ENCODE measurements at places on chromosomes 11 and 22.

- no peak for DNase-seq
These were observed 164.9 kb downstream of the MIAT start for GRCh38 chr22:26822313-26822712.

DNA sequence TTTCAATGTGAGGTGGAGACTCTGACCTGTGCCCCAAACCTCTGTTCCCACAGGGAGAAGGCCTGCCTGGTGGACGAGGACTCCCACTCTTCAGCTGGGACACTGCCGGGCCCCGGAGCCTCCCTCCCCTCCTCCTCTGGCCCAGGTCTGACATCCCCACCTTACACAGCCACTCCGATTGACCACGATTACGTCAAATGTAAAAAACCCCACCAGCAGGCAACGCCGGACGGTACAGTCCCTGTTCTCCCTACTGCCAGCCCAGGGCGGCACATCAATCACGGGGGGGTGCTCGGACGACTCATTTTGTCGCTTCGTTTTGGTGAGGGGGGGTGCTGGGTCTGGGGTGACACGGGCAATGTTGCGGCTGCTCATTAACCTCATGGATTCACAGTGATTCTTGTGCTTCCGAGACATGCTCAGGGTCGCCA, 83.3 kb upstream of the SUSD2 start:
- DNase-seq: no peak

- DNase-seq: no peak
These were observed 19.1 kb upstream of the PVALB start for GRCh38 chr22:36835903-36836302.

GRCh38 chr11:114256176-114256966, 39.8 kb upstream of the NNMT start:
- no peak for DNase-seq

- no peak for DNase-seq
These were observed 27.3 kb upstream of the PACSIN2 start for GRCh38 chr22:43042101-43042780.

- DNase-seq: no peak
These were observed 510 bp downstream of the PPME1 start for GRCh38 chr11:74171630-74171968.

GRCh38 chr22:33302049-33302545, 243.9 kb upstream of the SYN3 start:
- DNase-seq: peak; percentile 17

GRCh38 chr11:7367803-7368202, 116.1 kb downstream of the SYT9 start:
- no peak for DNase-seq

DNA sequence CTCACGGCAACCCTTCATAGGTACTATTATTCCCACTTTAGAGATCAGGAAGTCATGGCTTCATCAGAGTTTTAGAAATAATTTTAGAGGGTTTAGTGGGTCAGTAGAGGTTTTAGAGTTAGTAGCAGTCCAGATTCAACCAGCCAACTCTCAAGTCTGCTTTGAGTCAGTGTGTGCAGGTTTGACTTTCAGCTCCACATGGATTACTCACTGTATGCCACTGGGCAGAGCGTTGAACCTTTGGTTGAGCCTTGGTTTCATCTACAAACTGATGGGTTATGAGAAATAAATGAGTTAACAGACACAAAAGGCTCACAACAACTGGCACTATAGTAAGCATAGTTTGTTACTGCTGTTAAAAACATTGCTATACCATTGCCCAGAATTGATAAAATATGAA, 19.0 kb upstream of the TP53AIP1 start:
- no peak for DNase-seq

DNA sequence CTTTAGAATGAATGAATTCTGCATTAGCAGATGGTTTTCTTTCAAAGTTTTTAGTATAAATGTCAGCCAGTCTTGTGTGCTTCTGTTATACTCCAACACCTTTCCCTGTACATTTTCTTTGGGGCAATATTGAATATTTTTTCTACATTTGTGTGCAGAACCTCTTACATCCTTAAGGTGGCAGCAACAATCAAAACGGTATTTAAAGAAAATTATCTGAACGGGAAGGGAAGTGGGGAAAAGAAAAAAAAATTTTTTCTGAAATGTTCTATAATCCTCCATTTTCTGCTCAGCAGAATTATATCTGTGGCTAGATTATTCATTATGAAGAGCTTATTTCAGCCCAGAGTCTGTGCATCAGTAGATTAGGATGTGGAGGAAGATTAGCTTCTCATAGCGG, 347.3 kb upstream of the RAG2 start:
- no peak for DNase-seq

- no peak for DNase-seq
These were observed 93.7 kb downstream of the MICAL3 start for GRCh38 chr22:17930455-17931313.

GRCh38 chr11:96215826-96216225, 127.2 kb downstream of the MAML2 start:
- DNase-seq: no peak

DNA sequence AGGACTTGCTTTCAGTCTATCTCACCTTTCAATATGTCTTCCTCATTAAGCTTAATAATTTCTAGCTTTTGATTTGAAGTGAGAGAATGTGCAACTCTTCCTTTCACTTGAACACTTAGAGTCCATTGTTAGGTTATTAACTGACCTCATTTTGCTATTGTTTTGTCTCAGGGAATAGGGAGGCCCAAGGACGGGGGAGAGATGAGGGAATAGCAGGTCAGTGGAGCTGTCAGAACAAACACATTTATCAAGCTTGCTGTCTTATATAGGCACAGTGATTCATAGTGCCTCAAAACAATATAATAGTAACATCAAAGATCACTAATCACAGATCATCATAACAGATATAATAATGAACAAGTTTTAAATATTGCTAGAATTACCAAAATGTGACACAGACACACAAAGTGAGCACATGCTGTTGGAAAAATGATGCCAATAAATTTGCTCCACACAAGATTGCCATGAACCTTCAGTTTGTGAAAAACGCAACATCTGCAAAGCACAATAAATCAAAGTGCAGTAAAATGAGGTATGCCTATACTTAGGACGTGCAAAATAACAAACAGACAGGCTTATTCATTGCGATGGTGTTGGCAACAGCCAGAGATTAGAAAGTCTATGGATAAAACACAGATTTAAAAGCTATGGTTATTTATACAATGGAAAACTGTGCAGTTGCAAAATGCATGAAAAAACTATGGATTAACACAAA, 106.3 kb upstream of the TEAD1 start:
- DNase-seq: no peak

DNA sequence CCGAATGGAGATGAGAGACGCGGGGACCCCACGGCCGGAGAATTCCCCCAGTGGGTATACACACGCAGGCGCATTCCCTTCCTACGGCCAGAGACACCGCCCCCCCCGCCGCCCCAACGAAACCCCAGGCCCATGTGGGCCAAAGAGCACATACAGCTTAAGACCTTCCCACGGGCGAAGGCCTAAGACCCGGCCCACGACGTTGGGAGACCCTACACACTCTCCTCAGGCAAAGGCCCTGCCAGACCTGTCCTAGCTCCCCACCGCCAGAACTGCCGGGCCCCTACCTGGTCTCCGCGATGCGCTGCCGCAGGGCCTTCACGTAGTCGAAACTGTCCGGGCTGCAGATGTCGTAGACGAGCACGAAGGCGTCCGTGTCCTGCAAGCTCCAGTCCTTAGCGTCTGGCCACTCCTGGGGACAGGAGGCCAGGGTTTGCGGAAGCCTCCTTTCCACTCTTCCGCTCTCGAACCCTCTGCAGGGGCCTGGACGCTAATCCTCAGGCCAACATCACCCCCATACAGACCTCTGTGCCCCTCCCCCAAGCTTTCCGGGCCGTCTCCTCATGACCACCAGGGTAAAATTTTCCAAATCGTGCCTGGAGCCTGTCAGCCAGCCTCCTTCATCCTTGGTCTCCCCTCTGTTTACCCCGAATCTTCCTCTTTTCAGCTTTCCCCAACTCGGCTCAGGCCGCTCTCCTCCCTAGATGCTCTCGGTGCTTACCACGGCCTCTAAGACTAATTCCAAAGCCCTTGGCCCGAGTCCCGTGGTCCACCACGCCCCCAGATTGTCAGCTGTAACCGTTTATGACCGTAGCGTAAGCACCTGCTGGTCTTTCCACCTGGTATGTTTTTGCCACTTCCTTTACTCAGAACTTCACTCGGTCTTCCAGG, 1.7 kb downstream of the RASL10A start:
- no peak for DNase-seq

GRCh38 chr11:1853376-1854131, 670 bp downstream of the LSP1 start:
- DNase-seq: no peak

- no peak for DNase-seq
These were observed 534 bp downstream of the RBFOX2 start for GRCh38 chr22:36027935-36028645.

- DNase-seq: no peak
These were observed 3.2 kb downstream of the LRRC32 start for GRCh38 chr11:76667271-76667818.

- no peak for DNase-seq
These were observed 19.1 kb downstream of the TOLLIP start for GRCh38 chr11:1290052-1291040.

DNA sequence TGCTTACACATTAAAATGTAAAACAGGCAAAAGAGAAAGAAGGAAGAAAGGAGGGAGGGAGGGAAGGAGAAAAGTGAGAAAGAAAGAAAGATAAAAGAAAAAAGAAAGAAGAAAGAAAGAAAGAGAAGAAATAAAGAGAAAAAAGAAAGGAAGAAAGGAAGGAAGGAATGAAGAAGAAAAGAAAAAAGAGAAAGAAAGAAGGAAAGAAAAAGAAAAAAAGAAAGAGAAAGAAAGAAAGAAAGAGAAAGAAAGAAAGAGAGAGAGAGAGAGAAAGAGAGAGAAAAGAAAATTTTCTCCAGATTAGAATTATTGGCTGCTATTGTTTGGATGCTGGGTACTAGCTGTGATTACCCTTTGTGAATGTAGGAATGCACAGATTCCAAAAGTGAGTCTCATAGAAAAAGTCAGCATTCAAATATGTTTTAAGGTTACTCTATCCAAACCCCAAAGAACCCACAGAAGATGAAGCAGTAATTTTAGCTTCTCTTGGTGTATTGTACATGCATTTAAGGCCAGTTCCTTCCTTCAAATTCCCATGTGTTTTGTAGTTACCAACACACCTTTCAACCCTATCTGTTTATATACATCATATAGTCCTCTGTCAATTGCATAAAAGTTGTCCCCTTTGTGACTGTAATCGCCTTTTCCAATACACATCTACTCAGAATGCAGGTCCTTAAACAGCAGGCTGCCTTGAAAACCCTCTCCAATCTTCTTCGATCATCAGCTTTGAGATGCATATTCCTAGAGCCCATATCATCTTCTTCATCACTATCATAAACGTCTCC, 789 bp upstream of the FAM111A start:
- no peak for DNase-seq

DNA sequence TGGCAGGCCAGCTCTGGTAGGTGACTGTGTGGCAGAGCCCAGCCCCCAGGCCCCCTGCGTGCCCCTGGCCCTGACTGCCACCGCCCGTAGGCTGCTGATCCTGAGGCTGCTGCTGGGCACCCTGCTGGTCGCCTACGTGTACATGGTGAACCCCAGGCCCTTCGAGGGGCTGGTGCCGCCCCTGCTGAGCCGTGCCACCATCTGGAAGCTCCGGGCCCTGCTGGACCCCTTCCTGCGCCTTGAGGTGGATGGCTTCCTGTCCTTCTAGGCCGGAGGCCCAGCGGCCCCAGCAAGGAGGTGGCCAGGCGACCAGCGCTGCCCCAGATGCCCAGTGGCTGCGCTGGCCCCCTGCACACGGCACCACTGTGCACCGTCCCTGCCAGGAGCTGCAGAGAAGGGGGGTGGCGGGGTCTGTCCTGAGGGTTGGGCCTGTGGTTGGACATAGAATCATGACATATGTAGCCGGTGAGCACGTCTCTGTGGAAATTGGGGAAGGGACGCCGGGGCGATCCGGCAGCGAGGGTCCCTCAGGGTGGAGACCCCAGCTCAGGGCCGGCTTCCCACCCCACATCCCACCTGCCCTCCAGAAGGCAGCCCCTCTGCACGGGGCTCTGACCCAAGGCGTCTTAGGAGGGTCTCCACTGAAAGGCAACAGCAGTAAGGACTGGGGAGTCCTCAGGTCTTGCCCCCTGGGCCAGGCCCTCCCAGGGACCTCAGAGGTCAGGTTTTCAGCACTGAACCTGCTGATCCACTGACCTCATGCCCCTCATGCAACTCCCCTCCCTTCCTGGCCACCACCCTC, 185.4 kb downstream of the IGLL1 start:
- no peak for DNase-seq

DNA sequence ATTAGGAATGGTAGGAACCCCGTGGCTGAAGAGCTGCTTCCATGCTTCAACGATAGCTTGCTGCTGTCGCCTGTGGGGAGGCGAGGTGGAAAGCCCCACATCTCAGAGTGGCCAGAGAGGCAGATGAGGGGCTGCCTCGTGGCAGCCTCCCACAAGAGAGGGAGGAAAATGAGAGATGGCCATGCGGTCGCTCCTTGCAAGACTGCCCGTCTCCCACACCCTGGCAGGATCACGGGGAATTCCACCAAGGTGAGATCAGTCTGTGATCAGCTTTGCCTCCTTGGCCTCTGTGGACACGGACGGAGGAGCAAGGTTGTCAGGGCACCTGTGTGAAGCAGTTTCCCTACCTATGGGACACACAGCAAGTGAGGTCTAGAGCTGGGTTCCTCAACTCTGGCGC, 3.0 kb downstream of the CRYBA4 start:
- DNase-seq: no peak

DNA sequence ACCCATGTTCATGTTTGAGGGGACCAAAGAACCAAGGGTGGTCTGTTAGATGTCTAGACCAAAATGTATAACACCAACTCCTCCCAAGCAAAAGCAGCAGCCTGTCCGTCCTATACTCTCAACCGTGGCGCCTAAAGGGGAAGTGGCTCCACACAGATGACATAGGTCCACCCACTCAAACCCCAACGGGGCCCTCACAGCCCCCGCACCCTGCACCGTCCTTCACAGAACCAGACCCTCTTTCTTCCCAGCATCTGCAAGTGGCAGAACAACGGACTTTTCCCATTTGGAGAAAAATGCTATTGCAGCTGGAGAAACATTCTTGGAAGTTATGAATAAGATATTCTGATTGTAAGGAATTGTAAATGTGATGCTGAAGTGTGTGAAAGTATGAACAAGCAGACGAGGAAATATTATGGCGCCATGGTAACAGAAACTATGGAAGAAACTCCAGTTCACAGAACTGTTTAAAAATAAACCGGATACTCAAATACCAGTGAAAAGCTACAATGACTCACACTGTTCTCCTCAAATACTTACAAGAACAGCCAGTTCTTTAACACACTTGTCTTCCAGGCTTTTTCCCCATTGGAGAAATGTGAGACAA, 76.5 kb upstream of the ARFGAP3 start:
- no peak for DNase-seq

All from T1000 (cell line).